T-helper 17 cell (primary cell): ENCODE measurements at places on chromosomes 6 and 20.

- no peak for DNase-seq
Observed at GRCh38 chr6:21947731-21948386, 349.0 kb downstream of the PRL start.

DNA sequence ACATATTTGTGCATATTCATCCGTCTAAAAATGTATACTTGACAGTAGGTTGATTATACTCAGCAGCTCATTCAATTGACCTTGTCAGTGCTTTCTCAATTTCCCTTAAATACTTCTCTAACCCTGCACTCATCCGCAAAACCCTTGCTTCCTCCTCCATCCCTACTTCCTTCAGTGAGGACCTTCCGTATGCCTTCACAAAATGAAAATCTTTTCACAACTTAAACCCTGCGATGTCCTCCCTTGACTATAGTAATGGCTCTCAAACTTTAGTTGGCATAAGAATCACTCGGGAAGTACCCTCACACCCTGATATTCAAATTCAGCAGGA lies 5.2 kb downstream of the MBOAT1 start:
- no peak for DNase-seq

DNA sequence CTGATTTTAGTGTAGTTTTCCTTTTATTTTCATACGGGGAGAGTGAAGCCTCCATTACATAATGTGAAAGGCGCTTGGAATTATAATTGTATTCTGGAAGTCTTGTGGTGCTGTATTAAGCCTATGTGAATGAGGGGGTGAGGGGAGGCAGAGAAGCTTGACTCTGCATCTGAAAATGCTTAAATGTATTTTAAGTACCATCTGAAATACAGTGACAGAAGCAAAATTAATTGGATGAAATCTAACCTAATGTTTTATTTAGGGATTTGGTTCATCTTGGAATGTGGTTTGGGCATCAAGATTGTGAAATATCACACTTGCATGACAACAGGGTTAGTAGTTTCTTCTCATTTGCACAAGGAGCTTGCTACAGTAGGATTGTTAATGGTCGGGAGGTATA lies 41.2 kb downstream of the TMEM200A start:
- DNase-seq, result no peak

GRCh38 chr20:9369557-9369956 lies 144.8 kb upstream of the LAMP5 start:
- DNase-seq, result no peak

- DNase-seq, result peak; percentile 17
Observed at GRCh38 chr6:14660806-14661579, 543.4 kb downstream of the CD83 start.

DNA sequence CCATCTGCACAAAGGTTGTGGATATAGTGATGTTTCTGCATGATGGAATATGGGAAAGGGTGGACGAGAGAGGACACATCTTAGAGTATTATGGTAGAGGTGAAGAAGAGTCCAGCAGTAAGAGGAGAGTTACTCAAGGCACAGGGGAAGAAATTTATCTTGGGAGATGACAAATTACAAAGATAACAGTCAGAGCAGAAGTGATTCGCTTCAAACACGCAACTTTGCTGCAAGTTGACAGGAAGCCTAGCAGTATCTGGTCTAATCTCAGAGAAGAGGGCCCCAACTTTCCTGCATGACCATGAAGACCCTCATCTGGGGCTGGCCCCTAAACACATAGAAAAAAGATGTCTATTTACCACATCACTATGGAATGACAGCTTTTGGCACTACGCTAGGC lies 1.2 kb upstream of the CALHM6 start:
- DNase-seq, result no peak

- DNase-seq, result no peak
Observed at GRCh38 chr6:138815221-138815620, 19.3 kb downstream of the ECT2L start.

GRCh38 chr20:47479506-47479905 lies 22.2 kb upstream of the NCOA3 start:
- no peak for DNase-seq

DNA sequence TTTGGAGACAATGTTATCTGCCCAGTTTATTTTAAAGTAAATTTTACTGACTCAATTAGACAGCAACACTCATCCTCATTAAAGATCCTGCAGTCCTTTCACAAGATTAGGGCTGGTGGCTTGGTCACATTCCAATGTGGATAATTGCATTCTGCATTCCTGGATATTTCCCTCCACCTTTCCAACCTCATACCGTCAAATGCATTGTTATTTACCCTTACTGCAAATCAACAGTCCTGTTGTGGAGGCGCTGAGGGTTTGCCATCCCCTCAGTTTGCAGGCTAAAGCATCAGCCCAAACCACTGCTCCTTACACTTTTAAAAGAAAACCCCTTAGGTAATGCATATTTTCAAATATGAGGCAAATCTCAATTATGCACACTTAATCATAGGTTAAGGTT lies 5.4 kb downstream of the CITED2 start:
- DNase-seq, result no peak

DNA sequence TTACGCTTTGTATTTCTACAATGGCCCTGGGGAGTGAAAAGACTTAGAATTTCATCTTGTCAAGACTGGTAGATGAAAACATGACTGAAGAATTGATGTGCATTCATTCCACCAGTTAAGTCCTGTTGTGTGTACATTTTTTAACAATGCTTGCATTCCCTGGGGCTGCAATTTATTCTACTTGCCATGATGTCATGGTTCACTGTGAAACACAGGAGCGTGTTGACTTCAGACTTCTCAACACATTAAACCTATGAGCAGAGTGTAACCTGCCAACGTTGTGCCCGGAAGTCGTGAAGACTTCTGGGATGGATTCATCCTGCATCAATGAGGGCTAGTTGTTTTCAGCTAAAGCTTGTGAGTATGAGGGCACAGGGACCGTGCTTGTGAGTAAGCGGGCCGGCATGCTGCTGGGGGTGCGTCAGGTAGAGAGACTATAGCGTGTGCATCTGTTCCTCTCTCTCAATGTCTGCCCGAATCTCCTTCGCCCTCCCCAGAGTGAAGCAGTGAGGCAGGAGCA lies 26.3 kb upstream of the RIMS4 start:
- no peak for DNase-seq

GRCh38 chr6:13818341-13818740 lies 4.0 kb upstream of the MCUR1 start:
- DNase-seq, result no peak

- DNase-seq, result no peak
Observed at GRCh38 chr6:137543114-137543513, 48.9 kb upstream of the OLIG3 start.

DNA sequence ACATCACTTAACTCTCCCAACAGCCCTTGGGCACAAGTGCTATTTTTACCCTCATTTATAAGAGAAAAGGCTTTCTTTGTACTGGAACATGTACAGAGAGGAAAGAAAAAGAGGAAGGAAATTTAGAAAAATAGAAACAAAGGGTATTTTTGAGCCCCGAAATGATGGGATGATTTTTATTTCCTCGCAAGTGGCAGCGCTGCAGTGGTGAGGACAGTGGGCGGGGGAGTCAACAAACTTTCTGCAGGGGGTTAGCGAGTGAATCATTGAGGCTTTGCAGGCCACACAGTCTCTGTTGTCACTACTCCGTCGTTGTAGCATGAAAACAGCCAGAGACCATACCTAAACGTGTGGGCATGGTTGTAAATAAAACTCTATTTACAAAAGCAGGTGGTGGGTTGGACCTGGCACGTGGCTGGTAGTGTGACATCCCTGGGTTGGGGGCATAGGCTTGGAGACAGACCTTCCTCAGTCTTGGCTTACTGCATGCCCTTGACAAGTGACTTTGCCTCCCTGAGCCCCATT lies 25.5 kb upstream of the OCSTAMP start:
- DNase-seq, result no peak

DNA sequence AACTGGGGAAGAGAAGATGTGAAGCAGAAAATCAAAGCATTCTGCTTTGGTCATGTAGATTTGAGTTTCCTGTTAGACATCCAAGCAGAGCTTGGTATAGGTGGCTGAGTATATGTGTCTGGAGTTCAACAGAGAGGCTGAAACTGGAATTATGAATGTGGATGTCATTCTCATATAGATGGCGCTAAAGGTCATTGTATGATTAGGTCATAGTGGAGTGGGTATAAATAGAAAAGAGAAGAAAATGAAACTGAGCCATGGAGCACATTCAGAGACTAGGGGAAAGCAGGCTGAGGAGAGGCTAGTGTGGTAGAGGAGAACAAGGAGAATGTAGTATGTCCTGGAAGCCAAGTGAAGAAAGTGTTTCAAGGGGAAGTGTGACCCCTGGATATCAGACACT lies 295.6 kb upstream of the PLN start:
- no peak for DNase-seq

DNA sequence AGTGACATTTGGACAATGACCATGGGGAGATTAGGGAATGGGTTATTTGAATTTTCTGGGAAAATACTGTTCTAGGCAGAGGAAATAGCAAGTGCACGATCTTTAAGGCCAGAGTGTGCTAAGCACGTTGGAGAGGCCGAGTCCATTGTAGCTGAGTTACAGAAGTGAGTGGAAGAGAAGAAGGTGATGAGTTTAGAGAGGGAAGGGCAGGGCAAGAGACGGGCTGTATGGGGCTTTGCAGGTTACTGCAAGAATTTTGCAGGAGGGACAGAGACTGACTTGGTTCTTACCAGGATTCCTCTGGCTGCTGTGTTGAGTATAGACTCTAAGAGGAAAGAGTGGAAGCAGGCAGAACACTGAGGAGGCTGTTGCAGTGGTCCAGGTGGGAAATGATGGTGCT lies 1.1 kb upstream of the NCOA3 start:
- DNase-seq, result no peak

- DNase-seq, result no peak
Observed at GRCh38 chr6:97047473-97048201, 123.1 kb downstream of the KLHL32 start.

DNA sequence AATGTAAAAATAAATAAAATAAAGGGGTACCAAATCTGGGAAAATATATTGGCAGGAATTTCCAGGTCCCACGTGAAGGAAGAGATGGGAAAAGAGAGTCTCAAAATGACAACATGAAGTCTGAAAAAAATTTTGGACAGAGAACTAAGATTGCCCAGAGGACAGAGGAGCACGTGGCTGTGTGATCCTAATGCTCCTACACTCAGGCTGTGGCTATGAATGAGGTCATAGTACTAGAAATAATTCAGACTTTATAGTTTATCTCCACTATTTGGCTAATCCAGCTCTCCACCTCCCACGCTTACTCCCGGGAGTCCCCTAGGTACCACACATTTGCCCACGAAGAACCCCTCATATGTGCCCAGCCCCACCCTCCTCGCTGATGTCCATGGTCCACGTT lies 42.8 kb upstream of the STMND1 start:
- DNase-seq, result no peak

- no peak for DNase-seq
Observed at GRCh38 chr20:60649541-60649940, 602.5 kb upstream of the CDH4 start.

GRCh38 chr6:149922642-149923326 lies at the start of gene RAET1G:
Gene RAET1G (minus strand): TSS chr6:149923121. CDS start chr6:149923010, 111 bp downstream.
- DNase-seq, result peak; percentile 70

DNA sequence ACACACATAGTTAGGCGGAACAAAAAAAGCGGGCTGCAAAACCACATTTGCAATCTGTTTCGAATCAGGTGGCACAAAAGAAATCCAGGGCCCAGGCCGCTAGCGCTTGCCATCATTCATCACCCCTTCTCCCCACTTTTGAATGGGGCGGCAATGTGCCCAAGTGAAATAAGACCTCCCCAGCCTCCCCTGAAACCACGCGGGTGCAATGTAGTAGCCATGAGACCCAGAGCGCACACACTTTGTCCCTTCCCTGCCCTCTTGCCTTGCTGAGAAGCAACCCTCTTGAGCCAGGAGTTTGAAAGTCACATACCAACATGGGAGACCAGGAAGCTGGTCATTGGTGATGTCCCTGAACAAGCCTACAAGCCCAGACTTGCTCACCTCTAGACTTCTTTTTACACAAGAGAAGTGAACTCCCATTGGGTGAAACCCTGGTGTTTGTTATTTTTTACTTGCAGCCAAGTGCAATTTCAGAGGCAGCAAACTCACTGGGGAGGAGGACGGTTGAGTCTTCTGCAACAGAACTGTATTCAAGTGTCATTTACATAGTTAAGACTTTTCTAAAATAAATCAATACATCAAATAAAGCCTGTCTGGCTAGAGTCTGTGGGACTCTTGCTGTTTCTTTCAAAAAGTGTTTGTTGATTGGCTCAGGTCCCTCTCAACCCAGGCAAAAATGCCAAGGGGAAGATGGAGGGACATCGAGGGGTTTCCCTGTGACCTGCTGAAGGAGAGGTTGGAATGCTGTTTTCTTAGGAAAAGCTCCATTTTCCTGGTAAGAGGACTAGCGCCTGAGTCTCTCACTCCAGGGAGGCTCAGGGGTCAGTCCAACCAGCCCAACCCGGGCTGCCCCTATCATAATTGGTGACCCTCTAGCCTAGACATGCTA lies 138.1 kb upstream of the PTPN1 start:
- no peak for DNase-seq

DNA sequence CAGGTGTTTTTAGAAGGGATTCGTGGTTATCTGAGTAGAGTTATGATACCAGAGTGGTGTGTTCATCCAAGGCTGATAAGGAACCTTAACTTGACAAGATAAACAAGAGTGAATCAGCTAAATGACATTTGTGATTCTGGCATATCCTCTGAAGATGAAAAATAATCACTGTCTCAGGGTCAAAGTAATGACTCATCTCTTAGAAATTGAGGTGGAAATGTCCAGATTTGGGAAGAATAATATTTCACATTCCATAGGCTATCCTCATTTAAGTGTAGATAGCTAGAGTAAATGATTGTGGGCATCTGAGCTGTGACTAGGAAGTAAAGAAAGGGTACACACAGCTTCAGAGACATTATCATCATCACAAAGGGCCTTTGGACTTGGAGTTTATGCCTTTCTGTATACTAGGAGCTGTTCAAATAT lies 255.7 kb downstream of the GJA1 start:
- no peak for DNase-seq

DNA sequence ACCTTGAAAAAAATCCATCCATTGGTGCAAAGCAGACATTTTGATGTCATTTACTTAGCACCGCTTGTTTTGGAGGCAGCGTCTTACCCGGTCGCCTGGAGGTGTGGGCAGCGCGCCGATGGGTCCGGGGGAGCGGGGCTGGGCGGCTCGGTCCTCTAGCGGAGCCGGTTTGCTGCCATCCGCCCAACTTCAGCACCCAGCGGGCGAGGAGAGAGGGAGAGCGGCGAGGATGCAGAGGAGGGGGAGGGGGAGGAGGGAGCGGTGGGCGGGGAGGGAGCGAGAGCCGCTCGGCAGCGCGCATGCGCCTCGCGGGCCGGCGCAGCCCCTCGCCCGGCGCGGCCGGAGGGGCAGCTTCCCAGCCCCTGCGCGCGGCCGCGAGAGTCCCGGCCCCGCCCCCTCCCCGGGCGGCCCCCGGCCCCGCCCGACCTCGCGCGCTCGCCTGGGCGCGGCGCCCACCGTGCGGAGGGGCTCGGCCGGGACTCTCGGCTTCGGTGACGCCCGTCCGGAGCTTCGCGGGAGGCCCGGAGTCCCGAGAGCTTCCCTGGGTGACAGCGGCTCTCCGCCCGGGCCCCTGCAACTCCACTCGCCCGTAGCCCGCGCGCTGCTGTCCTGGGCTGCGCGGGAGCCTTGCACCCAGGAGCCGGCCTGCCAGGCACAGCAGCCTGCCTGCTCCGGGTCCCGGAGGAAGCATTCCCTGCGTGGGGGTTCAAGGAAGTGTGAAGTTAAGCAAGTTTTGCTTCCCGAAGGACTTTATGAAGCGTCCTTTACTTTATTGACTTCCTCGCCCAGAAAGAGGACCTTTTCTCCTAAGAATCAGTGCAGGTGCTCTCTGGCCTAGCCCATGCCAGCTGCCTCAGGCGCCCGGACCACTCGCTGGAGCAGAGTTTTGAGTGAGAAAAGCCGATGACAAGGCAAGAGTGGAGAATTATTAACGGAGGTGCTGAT lies at the start of gene RGS17:
Gene RGS17 (minus strand): TSS at position 246 of the 945 bp plus-strand sequence. CDS start 87,264 bp downstream, outside the sequence.
- no peak for DNase-seq
